Mesenteric fat pad (tissue), 1 donor: ENCODE measurements at places on chromosomes 11 and 22. TPM values are rescaled to one million over a fixed set of nuclear protein-coding genes. Genes with fewer than 3 reads are reported as not detected.

- peak; percentile 22 for DNase-seq
These were observed 1.4 kb upstream of the DHCR7 start for GRCh38 chr11:71449596-71449995.

GRCh38 chr11:16780698-16781550 lies 42.5 kb downstream of the C11orf58 start:
- DNase-seq, result peak; percentile 69

DNA sequence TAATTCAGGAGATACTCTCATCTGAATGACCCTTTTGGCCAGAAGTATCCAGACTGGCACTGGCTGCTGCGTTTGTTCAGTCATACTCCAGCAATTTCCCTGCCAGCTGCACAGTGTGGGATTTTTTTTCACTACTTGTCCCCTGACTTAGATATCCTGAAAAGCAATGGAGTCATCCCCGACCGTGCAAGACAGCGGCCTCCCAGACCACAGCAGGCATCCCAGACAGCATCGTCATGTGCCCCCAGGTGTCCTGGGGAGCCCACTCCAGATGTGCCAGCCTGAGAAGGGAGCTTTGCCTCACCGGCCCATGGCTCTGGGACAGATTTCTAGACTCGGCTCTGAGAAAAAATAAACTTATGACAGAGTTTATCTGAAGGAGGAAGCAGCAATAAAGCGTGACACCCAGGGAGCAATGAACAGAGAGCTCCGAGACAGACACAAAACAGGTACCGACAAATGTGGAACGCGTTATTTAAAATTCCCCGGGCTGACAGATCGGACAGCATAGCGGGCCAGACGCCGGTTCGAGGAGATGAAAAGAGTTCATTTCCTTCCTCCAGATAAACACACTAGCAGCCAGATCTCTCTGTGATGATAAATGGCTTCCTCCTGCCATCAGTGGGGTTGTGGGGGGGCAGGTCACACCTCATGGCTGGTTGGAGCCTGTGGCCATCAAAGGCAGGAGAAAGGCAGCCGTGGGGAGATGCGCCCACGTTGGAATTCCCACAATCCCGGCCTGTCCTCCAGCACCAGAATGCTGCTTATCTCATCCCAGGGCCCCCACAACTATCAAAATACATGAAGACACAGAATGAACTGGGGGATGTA lies 106.4 kb upstream of the FGF3 start:
- DNase-seq, result peak; percentile 60

DNA sequence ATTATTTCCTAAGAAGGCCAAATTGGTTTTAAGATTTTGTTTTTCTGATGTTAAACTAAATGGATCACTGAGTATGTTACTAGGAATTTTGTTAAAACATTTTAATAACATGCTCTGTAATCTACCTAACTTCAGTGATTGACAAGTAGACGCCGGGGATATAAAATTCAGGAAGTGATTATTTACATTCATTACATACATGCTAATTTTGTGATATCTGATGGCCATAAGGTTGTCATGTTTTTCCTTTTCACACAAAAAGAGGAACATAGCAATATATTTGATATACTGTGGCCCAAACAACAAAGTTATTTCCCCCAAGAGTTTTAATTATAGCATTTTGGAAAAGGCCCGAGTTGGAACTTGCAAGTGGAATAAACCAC lies 12.1 kb downstream of the SCUBE1 start:
- DNase-seq, result no peak

DNA sequence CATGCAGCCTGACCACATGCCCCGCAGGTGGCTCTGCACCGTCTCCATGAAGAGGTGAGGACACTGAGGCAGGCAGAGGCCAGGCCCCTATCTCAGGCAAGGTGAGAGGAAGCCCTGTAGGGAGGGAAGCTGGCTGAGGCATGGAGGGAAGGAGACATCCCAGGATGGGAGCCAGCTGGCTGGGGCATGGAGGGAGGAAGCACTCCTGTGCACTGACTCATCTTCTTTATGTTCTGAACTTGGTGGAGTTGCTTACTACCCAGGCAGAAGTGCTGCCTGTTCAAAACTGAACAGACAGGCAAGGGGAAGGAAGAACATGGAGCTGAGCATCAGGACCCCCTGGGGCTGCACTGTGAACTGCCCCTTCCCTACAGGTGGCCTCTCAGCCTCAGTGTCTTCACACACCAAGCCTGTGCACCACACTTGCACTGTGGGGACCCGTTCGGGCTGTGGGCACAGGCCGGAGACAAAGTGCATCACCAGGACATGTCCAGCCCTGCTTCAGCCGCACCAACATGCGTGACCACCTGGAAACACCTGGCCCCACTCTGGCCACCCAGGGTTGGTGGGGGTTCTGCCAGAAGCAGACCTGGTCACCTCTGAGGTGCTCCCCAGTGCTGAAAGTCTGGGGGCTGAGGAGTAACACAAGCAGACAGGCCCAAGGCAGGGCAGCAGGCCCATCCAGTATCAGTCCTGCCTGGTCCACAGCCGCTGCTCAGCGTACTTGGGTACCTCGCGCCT lies 55.5 kb downstream of the DGCR2 start:
- peak; percentile 69 for DNase-seq

DNA sequence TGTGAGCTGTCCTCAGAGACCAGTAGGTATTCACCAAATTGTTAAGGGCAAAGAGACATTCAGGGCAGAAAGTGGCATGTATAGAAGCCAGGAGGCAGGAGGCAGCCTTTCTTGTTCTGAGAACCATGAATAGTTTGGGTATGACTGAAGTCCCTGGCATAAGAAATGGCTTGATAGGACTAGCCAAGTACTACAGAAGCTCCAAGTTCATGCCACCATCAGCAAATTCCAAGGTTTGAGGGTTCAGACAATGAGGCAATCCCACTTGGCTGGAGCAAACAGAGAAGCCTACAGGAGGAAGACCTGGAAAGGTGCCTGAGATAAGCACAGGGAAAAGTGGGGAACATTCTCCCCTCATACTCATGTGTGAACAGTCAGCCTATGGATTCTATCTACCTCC lies 25.8 kb downstream of the XRRA1 start:
- no peak for DNase-seq

DNA sequence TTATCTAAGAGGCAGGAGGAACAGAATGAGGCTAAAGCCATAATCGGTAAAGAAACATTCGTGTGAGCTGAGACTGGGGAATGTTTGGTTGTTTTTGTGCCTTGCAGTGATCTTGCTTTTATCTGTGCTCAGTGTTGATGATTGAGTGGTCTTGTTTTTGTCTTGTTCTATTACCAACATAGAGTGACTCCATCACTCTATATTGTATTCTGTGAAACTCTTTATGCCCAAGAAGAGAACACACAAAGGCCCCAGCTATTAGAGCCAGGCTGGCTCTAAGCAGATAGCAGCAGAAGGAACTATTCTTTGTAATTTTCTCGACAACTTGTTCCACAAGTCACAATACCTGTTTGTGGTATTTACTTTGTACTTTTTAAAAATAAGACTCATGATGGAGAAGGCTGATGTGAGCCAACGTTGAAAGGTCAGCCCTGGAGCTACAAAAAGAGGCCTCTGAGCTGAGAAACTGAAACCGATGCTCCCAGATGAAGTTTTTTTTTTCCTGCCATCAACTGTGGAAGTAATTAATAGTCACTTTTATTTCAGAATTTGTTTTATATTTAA lies 68.4 kb downstream of the LARGE1 start:
- DNase-seq, result no peak

DNA sequence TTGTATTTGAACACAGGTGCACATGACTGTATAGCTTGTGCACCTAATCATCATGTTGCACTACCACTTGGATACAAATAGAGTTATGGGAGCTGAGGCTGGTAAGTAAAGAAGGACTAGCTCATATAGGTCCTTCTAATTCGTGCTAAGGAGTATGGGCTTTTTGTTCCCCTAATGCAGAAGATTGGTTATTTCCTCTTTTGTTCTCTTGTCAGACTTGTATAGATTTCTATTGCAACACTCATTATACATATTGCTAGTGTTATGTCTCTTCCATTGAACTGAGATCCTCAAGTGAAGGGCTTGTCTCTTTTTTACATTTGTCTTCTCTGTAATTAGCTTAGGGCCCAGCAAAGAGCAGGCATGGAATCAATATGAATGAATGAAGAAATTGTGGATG lies 54.1 kb upstream of the ARHGAP20 start:
- no peak for DNase-seq

DNA sequence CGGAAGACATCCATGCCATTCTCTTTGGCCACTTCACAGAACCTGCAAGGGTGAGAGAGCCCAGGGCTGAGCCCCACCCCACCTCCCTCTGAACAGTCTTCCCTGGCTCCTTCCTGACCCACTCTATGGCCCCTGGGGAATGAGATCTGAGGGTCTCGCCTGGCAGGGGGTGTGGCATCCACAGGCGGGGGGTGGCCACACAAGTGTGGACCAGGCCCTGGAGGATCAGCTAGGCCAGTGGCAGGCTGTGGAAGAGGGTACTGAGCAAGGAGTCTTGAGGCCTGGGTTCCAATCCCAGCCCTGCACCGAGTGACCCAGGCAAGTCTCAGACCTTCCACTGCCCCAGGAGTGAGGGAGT lies 5.6 kb upstream of the LRFN4 start:
- no peak for DNase-seq

DNA sequence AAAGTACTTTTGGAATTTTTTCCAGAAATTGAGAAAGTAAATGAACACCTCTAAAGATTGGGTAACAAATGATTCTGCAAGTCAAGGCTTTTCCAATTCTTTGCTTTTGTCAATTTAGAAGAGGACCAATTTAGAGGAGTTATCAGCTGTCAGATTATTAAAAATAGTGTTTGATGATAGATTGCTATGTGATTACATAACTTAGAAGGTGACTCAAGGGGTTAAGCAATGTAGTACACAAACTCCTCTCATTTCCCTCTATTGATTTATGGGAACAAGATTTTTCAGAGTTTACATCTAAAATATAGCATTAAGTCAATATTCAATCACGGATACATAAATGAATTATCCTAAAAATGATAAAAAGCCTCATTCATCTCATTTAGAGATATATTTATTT lies 70.3 kb downstream of the INSC start:
- no peak for DNase-seq

DNA sequence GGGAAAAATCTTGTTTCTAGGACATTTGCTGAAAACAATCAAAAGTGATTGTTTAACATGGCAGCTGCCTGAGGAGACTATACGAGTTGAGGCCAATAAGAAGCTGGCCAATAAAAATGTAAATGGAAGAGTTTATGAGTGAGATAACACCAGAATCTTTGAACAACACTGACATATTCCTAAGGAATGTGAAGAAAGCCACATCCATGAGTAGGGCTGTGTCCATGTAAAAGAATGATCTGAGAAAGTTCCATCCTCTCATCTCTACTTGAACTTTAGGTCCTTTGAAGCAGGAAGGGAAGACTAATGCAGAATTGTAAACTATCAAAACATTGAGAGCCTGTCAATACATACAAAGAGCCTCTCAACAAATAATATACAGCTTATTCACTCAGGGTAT lies 6.9 kb upstream of the CHORDC1 start:
- no peak for DNase-seq

- peak; percentile 87 for DNase-seq
These were observed 20.3 kb downstream of the PARVG start for GRCh38 chr22:44200855-44201550.

DNA sequence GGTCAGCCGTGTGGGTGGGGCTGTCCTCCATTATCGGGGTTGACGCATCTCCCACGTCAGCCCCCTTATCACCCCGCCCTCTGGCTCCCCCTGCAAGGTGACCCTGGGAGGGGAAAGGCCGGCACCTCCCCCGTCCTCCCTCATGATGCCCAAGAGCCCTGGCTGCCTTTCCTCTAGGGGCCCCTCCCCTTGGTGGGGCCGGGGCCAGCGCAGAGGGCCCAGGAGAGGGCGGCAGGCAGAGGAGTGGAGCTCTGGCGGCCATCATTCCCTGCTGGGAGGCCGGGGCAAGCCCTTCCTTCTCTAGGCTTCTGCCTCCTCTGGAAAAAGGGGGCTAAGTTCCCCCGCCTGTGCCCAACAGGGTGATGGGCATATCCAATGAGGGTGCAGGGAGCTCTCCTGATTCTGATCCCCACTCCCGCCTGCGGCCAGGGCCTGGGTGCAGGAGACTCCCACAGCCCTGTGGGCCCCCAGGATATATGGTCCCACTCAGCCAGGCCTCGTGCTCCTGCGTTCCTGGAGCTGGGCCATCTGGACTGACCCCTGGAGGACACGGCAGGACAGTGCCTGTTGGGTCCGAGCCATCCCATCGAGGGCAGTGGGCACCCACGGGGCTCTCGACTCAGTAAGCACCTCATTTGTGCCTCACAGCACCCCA lies 12.3 kb downstream of the MYRF start:
- no peak for DNase-seq

DNA sequence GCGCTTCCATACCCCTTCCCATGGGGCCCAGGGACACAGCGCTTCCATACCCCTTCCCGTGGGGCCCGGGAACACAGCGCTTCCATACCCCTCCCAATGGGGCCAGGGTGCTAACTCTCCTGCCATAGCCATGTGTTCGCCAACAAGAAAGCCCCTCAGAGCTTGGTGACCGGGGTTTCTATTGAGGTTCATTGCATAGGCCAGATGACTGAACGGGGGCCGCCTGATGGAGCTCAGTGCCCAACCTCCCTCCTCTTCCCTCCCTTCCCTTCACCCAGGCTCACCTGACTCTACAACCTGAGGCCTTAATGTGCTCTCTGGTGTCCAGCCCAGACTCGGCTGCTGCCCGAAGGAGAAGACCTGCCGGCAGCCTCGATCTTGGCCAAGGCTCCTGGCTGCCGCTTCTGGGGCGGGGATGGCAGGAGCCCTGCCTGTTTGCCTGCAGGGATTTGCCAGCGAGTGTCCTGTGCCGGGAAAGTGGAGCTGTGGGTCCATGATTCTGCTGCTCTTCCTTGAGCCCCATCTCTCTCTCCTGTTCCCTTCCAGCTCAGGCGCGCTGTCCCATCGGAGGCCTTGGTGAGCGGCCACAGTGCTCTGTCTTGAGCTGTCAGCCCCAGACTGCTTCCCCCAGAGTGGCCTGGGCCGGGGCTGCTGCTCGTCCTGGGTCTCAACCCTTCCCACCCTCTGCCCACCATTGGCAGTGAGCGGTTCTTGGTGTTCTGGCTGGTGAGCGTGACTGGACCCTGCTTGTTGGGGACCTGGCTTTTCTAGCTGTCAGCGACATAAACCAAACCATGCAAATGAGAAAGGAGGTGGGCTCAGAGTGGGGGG lies 267.0 kb downstream of the TBC1D22A start:
- DNase-seq, result peak; percentile 88

GRCh38 chr11:130402570-130402969 lies 25.8 kb downstream of the ADAMTS8 start:
- no peak for DNase-seq

The MS4A12 gene
- not detected for total RNA-seq

The GPR83 gene
- not detected for total RNA-seq

The UBQLNL gene
- 0.19 TPM for total RNA-seq

The APOA4 gene
- 15.0 TPM for total RNA-seq

The OR51E2 gene
- total RNA-seq, result not detected

The PANX3 gene
- not detected for total RNA-seq
